Activated naive CD4-positive, alpha-beta T cell treated with anti-CD3 and anti-CD28 coated beads for 36 hours (primary cell): ENCODE measurements at places on chromosomes 13 and 19. TPM values are rescaled to one million over a fixed set of nuclear protein-coding genes. Genes with fewer than 3 reads are reported as not detected.

PSG11 gene
- not detected for total RNA-seq

ZNF541 gene
- 0.33 TPM for total RNA-seq

RNF17 gene
- not detected for total RNA-seq

SIGLEC6 gene
- total RNA-seq: not detected

PTPRS gene
- total RNA-seq: 1.3 TPM

ZNF154 gene
- 0.69 TPM for total RNA-seq

FPR1 gene
- total RNA-seq: not detected
